Stomach (tissue), 19 donors: ENCODE measurements at places on chromosomes 6 and 20. TPM values are rescaled to one million over a fixed set of nuclear protein-coding genes. Genes with fewer than 3 reads are reported as not detected.

DNA sequence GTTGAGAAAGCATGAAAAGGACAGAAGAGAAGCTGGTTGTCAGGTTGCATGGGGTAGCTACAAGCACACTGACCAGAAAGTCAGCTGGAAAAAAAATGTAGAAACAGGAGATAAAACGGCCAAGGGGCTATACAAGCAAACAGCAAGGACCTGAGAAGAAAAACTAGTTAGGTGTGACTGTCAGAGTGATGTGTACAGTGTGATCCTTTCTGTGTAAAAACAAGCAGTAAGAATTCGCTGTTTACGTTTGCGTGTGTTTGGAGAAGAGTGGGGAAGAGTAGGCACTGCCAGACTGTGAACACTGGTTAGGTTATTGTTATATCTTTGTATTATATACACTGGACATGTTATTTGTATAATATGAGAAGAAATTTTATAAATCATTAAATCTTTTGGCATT lies 28.1 kb downstream of the PTPN1 start:
- H3K4me3 ChIP-seq, result no peak overlapping the region
- H3K36me3 ChIP-seq, result no peaks in the 10 kb centered on the region
- H3K27ac ChIP-seq, result no peak overlapping the region
- no peaks in the 10 kb centered on the region for H3K27me3 ChIP-seq

DNA sequence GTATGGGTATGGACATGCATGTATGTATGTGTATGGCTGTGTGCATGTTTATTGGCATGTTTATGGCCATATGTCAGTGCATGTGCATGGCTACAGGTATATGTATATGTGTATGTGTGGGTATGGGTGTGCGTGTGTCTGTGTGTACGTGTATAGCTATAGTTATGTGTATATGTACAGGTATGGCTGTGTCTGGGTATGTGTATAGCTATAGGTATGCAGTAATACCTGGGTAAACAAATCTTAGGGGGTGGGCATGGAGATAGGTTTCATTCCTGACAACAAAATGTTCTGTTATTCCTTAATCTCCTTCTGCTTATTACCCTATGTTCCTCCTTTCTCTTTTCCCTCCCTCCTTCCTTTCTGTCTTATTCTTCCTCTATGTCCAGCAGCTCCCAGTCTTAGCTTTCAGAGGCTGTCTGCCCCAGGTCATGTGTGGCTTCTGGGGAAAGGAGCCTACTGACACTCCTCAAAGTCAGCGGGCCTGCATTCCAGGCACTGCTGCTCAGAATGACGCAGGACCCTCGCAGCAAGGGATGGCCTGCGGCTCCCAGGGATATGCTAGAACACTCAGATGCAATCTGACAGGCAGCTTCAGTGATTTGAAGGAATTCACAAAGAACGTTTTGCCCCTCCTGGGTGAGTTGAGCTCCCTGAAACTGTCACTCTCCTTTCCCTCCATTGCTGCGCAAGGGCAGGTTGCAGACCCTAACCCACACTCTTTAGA lies 139.3 kb upstream of the PHACTR1 start:
- no peaks in the 10 kb centered on the region for H3K27me3 ChIP-seq
- no peak overlapping the region for H3K27ac ChIP-seq
- H3K4me3 ChIP-seq, result no peak overlapping the region
- no peak for DNase-seq
- peaks cover 8% of the 10 kb centered on the region for H3K4me1 ChIP-seq

GRCh38 chr6:34617231-34617630 lies 61.1 kb upstream of the SPDEF start:
- no peaks in the 10 kb centered on the region for H3K27me3 ChIP-seq
- no peak overlapping the region for H3K27ac ChIP-seq
- no peaks in the 10 kb centered on the region for H3K36me3 ChIP-seq
- no peak for DNase-seq
- no peak overlapping the region for H3K4me3 ChIP-seq
- no peaks in the 10 kb centered on the region for H3K4me1 ChIP-seq

The RGS19 gene
- 17.2 TPM for polyA plus RNA-seq

DNA sequence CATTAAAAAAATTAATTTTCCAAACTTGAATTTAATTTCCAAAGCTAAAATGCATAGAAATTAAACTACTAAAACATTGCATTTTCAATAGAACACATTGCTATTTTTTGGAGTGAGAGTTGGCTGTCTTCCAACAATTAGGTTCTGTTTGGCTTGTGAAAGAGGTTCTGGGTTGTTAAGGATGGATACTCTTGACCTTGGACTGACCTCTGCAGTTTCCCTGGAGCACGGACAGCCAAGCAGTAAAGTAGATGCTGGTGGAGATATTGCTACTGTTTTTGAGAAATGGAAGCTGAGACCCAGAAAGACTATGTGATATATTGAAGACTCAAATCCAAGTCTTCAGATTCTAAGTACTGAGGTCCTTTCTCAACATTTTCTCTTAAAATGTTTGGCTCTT lies 95.9 kb upstream of the CHD6 start:
- no peak overlapping the region for H3K27ac ChIP-seq
- H3K36me3 ChIP-seq, result no peaks in the 10 kb centered on the region
- no peaks in the 10 kb centered on the region for H3K4me1 ChIP-seq

- H3K27me3 ChIP-seq, result no peaks in the 10 kb centered on the region
- DNase-seq, result no peak
- H3K27ac ChIP-seq, result no peak overlapping the region
- H3K4me3 ChIP-seq, result no peak overlapping the region
Measured at GRCh38 chr6:115891750-115892149, 168.9 kb downstream of the FRK start.

DNA sequence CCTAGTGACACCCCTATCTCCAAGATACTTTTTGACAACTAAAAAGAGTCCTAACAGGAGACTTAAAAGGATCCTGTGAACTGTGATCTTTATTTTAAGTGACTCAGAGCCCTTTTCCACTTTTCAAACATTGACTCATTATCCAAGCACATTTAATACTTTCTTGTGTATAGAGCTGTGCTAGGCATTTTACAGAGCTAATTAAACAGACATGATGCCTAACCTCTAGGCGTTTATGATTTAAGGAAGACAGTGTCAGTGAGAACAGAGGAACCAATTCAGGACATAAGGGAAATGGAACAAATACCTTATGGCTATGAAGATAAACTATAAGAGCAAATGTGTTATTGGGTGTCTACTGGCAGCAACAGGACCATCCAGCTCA lies 282.6 kb downstream of the TPBG start:
- no peak for DNase-seq
- no peaks in the 10 kb centered on the region for H3K27me3 ChIP-seq

The ECT2L gene
- polyA plus RNA-seq, result not detected

DNA sequence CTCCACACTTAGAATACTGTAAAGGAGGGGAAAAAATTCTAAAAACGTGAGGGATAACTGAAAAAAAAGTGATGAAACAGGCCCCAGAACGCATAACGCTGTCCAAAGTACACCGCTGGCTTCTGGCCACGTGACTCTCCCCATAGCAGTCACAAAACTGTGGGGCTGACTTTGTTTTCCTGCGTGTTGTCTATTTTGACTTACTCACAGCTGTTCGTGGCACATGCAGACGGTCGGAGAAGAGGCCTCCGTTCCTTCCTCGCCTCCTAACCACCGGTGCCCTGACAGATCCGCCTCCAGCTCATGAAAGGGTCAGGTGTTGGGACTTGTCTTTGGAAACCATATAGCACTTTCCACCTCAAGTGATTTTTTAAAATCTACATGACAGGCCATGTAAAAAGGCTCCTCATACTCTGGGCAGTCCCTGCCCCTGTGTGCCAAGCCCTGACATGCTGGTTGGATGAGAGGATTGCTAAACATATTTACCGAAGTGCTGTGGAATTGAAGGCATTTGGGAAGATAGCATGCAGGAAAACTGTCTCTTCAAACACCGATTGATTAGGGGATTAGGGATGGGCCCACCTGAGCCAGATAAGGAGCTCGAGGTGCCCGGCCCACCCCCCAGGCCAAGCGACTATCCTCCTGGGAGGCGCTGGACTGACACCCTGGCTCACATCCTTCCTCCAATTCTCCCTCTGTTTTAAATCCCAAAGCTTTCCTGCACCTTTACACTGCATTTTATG lies 54.8 kb downstream of the DACT2 start:
- H3K36me3 ChIP-seq, result no peaks in the 10 kb centered on the region

DNA sequence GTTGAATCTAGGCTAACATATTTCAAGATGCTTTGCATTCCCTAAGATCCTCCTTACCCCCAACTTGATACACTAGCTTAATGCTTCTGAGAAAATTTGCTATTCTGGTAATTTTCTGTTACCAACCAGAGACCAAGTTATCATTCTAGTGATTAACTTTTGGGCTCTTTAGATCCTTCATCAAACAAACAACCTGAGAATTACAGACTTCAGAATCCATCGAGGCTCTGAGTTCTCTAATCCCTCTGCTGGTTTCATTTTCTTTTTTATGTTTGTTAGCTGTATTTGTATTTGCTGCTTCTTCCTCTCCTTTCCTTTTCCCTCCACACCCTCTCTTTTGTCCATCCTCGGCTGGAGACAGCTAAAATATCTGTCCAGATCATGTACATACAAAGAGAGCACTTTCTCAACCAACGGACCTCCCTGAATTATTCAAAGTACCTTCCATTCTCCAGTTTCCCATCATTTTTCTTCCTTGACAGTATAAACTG lies 98.7 kb upstream of the RIPOR2 start:
- no peak for DNase-seq
- H3K4me1 ChIP-seq, result peaks cover 19% of the 10 kb centered on the region
- H3K27ac ChIP-seq, result peak overlapping the region; percentile 17
- no peaks in the 10 kb centered on the region for H3K27me3 ChIP-seq

DNA sequence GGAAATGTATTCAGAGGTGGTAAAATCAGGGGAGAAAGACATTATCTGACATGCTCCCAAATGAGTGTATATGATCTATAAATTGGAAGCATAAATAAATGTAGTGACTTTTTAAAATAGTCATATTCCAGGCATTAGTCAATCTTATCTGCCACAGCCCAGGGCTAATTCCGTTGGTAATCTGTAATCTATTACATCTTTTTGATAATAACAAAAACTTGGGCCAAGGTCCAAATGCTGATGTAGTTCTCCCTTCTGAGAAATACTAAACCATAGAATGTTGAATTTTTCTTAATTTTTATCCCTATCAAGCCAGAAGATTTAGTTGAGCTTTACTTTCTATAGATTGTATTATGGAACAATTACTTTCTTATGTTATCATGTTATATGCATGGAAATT lies 1279.8 kb downstream of the EPHA7 start:
- H3K4me1 ChIP-seq, result no peaks in the 10 kb centered on the region
- H3K4me3 ChIP-seq, result no peak overlapping the region
- DNase-seq, result no peak
- no peak overlapping the region for H3K27ac ChIP-seq

DNA sequence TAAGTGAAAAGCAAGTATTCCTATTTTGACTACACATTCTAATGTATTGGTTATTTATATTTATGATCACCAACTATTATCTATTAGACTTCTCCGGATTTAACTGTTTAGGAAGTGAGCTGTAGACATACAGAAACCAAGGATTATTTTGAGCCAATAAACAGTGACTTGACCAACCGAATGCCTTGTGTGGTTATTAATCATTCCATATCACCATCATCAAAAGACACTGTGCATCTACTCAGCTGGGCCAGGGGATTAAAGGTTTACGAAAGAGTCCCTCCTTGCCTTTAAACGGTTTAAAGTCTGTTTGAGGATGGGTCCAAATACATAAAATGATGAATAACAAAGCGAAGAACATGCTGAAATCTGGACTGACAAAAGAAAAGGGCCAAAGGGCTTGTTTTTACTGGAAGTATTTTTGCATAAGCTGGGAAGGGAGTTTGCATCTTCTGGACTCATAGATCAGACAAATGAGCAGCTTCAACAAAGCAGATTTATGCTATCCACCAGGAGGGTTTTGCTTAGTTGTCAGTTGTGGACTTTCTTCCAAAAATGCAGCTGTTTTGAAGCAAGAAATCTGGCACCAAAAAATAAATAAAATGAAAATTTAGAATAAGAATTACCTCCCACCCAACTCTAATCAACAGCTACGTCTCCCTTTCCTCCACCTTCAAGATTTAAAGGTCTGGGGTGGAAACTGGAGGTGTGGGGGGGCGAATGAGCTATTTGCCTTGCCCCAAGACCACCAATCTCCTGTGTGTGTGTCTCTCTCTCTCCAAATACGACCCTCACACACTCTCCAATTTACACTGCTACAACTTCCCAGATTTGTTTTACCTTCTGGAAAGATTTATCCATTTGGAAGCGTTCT lies 33.6 kb upstream of the ID4 start:
- peak overlapping the region; percentile 93 for H3K27ac ChIP-seq
- H3K36me3 ChIP-seq, result no peaks in the 10 kb centered on the region
- no peak for DNase-seq
- H3K4me1 ChIP-seq, result peaks cover 28% of the 10 kb centered on the region
- H3K27me3 ChIP-seq, result peaks cover 8% of the 10 kb centered on the region

DNA sequence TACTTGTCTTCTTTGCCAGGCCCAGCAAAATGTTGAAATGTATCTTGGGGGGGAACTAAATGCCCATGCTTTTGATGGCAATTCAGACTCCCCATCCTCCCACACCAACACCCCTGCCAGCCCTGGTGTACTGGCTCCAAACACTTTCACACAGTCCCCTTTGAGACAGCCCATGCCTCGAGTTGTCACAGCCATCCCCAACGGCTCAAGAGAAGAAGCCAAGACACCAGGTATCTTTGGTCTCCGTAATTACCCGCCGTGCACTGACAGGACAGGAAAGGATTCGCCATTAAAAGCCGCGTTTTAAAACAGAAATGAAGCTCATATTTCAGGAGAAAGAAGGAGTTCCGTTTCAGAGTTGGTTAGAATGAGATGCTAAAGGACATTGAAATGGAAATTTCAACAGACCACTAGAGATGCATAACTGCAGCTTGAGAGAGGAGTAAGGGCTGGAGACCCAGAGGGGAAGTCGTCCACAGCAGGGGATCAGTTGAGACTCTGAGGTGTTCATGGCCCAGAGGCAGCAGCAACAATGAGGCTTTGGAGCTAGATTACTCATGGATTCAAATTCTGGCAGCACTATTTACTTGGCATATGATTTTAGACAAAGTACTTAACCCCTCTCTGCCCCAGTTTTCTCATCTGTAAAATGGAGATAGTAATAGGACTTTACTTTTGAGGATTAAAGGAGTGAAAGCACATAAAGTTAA lies 63.5 kb upstream of the ADGRF1 start:
- H3K4me1 ChIP-seq, result no peaks in the 10 kb centered on the region
- H3K27me3 ChIP-seq, result no peaks in the 10 kb centered on the region
- H3K36me3 ChIP-seq, result no peaks in the 10 kb centered on the region

GRCh38 chr6:169913096-169913638 lies 161.7 kb downstream of the ERMARD start:
- H3K36me3 ChIP-seq, result no peaks in the 10 kb centered on the region
- H3K4me3 ChIP-seq, result no peak overlapping the region
- DNase-seq, result no peak
- H3K27me3 ChIP-seq, result no peaks in the 10 kb centered on the region

- no peak for DNase-seq
- H3K27ac ChIP-seq, result no peak overlapping the region
- no peaks in the 10 kb centered on the region for H3K4me1 ChIP-seq
- no peak overlapping the region for H3K4me3 ChIP-seq
Measured at GRCh38 chr20:13098720-13099355, 90.1 kb downstream of the SPTLC3 start.

DNA sequence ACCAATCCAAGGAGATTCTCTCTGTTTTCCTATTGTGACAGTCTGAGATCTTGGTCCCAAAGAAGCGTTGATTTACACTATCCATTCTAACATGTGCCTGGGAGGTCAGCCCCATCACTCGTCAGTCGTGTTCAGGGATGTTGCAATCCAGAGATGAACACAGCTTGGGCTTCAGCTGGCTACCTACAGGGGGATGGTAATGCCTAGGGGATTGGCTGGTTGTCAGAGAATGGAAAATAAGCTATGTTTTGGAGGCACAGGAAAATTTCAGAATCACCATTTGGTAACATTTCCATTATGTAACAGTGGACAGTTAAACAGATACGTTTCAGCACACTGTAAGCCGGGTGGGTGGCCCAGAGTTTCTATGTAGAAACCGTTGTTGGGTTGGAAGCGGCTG lies 147.1 kb upstream of the RALGAPA2 start:
- no peaks in the 10 kb centered on the region for H3K36me3 ChIP-seq
- no peak overlapping the region for H3K4me3 ChIP-seq
- H3K4me1 ChIP-seq, result no peaks in the 10 kb centered on the region
- H3K27ac ChIP-seq, result no peak overlapping the region
- no peak for DNase-seq
